ENCODE measurements at places on chromosomes 3 and 15.

DNA sequence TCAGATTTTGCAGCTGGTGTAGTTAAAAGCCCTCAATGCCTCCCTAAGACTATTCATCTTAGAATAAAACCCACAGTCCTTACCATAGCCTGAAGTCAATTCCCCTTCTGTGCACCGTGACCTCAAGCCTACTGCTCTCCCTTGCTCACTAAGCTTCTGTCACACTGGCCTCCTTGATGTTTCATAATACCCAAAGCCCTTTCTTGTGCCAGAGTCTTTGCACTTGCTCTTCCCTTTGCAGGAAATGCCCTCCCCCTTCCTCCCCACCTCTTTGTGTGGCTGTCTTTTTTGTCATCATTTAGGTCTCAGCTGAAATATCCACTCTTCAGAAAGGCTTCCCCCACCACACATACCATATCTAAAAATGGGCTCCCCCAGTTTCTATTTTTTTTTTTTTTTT lies 4.2 kb upstream of the PLEKHO2 start:
- no peak for DNase-seq

GRCh38 chr15:94586099-94586498 lies 354.7 kb downstream of the MCTP2 start:
- DNase-seq, result no peak

- no peak for DNase-seq
These were observed 5.8 kb downstream of the ACKR2 start for GRCh38 chr3:42814914-42815507.

DNA sequence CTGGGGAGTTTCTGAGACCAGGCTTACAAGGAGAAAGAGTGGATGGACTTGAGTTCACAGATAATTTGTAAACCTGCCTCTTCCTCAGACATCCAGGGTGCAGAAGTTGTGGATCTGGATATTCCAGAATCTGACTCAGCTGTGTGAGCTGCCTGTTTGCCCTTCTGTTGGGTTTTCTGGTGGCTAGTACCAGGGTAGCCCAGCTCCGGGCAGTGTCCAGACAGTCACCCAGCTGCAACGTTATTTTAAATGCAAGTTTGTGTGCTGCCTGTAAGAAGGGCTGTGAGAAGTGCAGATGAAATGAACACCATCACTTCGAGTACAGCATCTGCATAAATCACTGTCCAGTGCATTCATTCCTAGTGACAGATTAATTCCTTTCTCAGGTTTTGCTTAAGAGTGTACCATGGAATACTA lies 1053.0 kb downstream of the TUSC7 start:
- no peak for DNase-seq

GRCh38 chr3:62416144-62416543 lies 42.8 kb upstream of the FEZF2 start:
- no peak for DNase-seq

All from choroid plexus epithelial cell (primary cell).